ENCODE measurements at places on chromosomes 12 and 14.
A peak's percentile ranks its signal among the peaks of the same experiment; 100 is the strongest.

GRCh38 chr14:44149597-44149996 lies 357.5 kb downstream of the FSCB start:
- DNase-seq = peak; percentile 78

DNA sequence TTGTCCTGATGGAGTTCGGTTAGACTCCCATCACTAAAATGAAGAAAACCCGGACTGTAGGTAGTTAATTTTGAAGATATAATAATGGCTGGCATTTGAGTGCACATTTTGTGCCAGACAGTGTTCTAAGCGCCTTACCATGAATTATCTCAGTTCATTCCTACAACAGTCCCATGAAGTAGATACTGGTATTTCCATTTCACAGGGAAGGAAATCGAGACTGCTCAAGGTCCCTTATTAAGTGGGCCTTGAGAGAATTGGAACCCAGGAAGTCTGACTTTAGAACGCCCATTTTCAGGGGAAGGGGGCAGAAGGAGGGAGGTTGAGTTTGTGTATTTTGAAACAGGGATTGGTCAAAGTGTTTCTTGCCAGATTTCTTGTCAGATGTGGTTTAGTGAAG lies 855 bp downstream of the MNAT1 start:
- no peak for DNase-seq

- no peak for DNase-seq
Observed at GRCh38 chr14:63666335-63666734, 24.7 kb upstream of the WDR89 start.

DNA sequence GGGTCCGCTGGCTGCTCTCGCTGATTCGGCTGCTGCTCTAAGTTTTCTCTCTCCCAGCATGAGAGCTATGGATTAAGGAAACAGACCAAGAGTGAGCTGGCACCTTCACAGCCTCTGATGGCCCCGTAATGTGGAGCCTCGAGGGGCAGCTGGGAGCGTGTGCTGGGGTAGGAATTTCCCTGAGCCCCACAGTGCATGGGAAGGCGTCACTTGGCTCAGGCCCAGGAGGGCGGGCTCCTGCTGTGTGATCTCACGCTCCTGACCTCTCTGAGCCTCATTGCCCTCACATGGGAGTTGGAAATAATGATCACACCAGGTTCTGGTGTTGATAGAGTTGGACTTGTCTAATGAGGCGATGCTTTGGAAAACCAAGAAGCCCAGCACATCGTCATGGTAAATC lies 238.6 kb upstream of the CRY1 start:
- no peak for DNase-seq

GRCh38 chr12:38905480-38906351 lies at the start of gene CPNE8:
CPNE8 (minus strand) TSS chr12:38905591; CDS start chr12:38905534, 57 bp downstream.
- DNase-seq = no peak

- no peak for DNase-seq
Observed at GRCh38 chr12:84136862-84137367, 775.7 kb downstream of the SLC6A15 start.

DNA sequence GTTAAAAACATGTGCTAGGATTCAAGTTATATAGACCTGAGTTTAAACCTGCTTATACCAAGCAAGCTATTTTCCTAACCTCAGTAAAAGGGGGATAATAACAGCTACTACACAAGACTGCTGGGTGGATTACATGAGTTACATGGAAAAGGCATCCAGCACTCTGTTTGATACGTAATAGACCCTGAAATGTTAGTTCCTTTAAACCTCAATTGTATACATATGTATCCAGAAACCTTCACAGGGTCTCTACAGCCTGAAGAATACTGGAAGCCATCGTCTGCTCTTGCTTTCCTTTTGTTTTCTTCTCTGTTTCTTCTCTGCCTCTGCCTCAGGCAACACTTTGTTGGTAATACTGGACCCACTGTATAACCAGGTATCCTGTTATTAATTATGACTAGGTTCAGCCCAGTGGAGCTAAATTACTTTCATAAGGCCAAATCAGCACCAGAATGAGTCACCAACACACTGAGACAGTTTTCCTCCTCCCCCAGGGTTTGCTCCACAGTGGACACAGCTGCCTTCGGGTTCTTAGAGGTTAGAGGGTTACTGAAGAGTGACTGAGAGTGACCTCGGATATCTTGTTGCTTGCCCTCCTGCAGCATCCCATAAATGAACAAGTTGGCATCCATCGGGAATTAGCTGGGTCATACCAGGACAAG lies 127.1 kb downstream of the CAPZA3 start:
- DNase-seq = no peak

DNA sequence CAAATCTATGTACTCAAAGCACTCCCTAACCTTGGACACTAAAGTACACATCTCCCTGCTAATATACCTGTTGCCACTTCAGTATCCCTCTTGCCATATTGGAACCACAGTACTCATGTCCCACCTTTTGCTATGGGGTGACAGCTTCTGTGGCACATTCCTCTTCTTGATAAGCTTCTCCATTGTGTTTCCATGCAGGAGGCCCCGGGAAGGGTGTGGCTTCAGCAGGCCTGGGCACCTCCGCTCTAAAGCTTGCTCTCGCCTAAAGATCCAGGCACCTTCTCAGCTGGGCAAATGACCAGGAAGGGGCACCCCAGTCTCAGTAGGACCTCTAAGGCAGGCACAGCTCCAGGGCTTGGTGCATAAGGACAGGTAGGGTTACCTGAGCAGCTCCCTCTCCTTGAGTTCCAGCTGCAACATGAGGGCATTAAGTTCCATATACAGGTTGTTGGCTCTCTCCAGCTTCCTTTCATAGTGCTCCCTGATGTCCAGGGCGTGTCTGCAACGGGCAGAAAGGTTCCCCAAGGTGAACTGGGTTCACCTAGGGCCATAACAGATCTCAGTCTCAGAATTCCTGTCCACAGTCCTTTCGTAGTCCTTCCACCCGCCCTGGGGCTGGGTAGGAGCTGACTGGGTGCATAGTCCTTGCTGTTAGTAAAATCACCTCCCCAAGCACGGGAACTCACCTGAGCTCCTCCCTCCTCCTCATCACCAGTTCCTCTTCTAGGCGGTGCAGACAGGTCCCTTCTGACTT lies 15.9 kb downstream of the MAP3K12 start:
- DNase-seq = no peak

DNA sequence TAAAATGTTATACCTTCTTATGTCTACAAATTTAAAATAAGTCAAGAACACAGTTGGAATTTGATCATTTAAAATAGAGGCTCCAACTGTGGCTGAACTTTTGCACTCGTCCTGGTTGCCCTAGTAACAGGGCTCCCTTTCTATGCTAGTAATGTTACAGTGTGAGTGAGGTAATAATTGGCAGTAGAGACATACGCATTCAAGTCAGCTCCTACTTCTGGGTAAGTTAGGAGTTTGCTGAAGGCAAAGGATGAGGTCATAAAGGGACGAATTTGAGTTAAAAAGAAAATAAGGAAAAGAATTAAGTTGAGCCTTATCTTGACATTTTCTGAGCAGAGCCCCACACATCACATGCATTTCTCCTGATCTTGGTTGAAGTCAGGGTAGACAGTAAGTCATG lies 129.1 kb downstream of the TMEM117 start:
- DNase-seq = peak; percentile 73

- no peak for DNase-seq
Observed at GRCh38 chr12:110373025-110373424, 30.5 kb downstream of the ANAPC7 start.

GRCh38 chr12:68439368-68440045 lies 107.3 kb upstream of the MDM1 start:
- no peak for DNase-seq

DNA sequence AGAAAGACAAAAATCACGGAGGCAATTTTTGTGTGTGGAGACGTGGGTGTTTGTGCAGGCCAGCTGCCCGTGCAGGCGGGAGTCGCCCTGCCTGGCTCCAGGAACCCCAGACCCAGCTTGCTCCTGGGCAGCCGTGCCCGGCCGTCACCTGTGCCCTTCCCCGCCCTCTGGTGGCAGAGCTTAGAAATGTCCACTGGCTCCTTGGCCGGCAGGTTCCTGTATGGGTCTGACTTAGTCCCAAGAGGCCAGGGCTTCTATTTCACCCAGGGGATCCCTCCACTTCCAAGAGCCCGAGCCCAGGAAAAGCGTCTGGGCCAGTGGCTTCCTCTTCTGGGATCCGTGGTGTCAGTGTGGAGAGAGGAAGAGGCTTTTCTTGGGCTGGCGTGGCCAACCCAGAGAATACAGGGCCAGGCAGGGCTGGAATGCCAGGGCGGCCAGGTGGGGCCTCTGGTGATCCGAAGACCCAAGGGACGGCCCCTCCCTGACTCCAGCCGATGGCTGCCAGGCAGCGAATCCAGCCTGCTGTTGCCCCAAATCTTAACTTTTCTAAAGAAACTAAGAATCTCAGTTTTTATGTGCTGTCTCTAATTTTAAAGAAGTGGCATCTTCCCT lies 120.9 kb downstream of the TMEM132C start:
- DNase-seq = peak; percentile 58

- DNase-seq = no peak
Observed at GRCh38 chr12:22014783-22015144, 31.3 kb upstream of the CMAS start.

- DNase-seq = peak; percentile 97
Observed at GRCh38 chr14:28773861-28774691, 7.5 kb downstream of the FOXG1 start.

GRCh38 chr14:106044949-106045596 lies 518.7 kb downstream of the TMEM121 start:
- DNase-seq = no peak

GRCh38 chr14:37013078-37013477 lies 159.3 kb downstream of the SLC25A21 start:
- no peak for DNase-seq

- DNase-seq = no peak
Observed at GRCh38 chr12:46537387-46537955, 164.9 kb upstream of the SLC38A2 start.

GRCh38 chr12:112836736-112837628 lies 45.4 kb downstream of the RPH3A start:
- DNase-seq = no peak

DNA sequence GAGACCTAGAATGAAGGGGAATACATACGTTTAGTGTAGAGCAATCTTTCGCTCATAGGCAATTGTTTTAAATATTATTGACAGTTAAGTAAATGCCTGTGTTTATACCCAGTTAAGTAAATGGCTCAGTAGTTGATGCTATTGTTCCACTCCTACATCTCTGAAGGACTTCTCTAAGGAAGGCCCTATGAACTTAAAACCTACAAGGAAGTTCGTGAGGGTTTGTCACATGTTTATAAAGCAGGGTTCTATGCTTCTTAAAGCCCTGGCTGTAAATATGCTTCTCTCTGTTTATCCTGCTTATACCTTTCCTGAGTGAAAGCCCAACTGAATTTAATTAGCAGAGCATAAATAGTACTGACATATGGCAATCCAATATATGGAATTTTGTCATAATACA lies 282.1 kb upstream of the NPAS3 start:
- no peak for DNase-seq

DNA sequence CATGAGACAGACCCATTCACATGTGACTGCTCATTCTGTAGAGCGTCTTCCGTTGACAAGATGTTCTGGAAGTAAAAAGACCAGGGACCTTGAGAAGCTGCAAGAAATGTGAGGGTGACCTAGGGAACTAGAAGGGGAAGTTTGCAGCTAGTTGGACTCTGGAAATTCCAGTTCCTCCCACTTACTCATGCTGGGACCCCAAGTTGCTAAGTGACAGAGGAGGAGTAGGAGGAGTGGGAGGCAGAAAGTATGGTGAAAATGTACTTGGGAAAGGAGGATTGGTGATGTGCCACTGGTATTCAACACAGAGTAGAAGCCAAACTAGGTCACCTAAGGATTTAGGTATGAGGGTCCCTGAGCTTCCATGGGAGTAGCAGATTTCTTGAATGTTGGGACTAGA lies 132.4 kb downstream of the KCNA5 start:
- DNase-seq = no peak

DNA sequence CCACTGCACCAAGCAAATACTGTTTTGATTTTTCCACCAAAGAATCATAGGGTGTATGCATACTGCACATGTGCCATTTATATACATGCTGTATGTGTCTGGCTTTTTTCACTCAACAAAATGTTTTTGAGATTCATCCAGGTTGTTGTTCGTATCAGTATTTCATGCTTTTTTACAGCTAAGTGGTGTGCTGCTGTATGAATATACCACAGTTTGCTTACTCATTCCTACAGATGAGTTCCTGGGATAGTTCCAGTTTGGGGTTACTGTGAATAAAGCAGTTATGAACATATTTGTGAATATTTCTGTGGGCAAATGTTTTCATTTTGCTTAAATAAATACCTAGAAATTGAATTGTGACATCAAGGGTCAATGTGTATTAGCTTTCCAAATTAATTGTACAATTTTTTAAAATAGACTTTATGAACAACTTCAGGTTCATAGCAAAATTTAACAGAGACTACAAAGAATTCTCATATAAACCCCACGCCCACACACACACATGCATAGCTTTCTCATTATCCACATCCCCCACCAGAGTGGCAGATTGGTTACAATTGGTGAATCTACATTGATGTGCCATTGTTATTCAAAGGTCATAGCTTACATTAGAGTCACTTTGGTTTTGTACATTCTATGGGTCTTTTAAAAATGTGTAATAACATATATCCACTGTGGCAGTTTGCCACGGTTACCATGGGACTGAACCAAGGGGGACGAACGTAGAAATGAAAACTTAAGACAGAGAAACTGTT lies 6.9 kb upstream of the KRT6A start:
- DNase-seq = no peak

DNA sequence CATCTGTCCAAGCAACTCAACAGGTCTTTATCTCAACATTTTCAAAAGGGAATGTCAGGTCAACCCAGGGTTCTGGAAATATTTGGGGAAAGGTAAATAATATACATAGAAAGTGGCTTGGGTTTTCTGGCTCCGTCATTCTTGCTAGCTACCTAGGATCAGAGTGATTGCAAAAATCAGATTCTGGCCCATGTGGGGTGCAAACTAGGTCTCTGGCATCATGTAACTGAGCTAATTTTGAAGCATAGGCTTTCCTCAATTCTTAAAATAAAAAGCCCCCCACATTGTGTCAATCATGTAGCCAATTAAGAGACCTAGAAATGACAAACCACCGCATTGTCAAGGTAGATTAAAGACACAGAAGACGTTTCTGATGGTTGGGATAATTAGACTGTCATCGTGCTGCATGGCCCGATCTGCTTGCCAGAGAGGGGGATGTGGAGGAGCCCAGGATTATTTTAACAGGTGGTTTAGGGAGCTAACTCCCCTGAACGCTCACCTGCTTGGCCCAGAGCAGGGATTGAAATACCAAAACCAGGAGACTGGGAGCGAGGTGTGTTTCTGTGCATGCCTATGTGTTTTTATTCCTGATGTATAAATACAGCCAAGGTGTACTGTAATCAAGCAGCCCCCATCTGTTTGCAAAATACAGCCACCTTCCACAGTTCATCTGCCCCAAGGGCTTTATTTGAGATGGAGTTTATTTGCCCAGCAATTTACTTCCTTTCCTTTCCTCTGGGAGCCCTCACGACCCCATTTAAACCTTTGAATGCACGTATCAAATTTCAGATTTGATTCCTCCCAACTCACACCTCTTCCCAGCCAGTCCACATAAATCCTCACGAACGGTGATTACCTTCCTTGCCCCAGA lies 189.5 kb downstream of the TTC8 start:
- peak; percentile 96 for DNase-seq

DNA sequence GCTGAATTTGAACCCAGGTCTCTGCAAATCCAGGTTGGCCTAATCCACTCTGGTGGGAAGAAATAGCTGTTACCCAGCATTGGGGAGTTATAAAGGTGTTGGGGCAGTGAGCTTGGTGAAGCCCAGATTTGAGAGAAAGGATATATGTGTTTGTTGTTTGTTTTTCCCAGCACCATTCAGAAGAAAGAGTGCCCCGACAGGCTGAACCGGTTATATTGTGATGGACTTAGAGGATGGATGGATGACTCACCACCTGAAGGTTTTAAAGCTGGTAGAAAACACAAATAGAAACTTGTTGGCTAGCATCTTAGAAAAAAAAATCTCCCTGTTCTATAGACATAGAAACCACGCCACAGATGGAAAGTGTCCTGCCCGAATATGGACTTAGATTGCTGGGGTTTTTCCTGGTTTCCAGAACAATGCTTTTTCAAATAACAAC lies 404.6 kb downstream of the MED13L start:
- no peak for DNase-seq
